ENCODE measurements at places on chromosomes 4 and X.

- no peak for DNase-seq
Observed at GRCh38 chr4:8772499-8773123, 99.0 kb downstream of the HMX1 start.

DNA sequence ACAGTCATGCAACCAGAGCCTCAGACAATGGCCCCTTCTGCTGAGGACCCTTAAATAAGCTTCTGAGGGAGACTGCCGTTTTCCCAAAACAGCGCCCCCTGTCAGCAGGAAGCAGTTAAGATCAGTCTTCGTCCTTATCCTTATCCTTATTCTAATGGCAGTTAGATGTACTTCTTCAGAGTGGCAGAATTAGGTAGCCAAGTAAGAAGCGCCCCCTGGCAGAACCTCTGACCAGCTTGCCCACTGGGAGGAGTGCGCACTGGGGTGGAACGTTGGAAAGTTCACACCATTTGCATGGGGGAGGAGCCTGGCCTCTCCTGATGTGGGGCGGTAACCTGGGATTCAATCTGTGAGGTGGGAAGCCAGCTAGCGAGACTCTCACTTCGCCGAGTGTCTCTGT lies 133.6 kb upstream of the QRFPR start:
- DNase-seq = no peak

DNA sequence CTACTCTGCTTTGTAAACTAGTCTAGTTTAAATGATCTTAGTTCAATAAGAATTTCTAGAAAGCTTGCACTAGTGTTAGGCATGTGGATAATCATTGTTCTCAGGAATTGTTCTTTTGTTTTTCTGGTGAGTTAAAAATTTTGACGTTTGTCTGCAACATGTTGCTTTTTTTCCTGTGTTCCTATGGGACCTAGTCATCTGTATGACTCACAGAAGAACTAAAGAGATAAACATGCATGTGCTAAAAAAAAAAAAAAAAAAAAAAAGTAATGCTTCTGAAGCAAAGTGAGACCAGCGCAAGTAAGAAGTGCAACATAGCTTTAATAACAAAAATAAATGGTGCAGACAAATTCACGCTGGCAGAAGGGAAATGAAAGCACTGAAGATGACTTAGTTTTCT lies 471.2 kb downstream of the IQCM start:
- peak; percentile 86 for DNase-seq

GRCh38 chr4:90544532-90545045 lies 417.4 kb downstream of the CCSER1 start:
- DNase-seq = no peak

DNA sequence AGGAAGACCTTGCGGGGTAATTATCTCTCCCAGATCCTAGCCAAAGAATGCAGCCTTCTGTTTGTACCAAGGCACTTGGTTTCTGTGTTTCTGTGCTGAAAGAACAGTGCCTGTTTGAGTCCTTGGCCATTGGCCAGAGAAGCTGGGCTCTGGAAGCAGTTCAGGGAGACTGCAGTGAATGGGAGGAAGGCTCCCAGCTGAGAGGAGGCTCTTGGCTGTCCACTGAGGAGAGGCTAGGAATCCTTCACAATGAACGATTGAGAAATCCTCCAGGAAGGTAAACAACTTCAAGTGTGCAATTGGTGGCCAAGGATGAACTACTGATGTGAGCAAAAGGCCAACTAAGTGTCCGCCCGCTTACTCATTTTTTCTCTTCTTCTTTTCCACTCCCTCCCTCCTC lies 61.3 kb downstream of the HS3ST1 start:
- no peak for DNase-seq

- DNase-seq = peak; percentile 57
Observed at GRCh38 chr4:144645631-144646522, at the start of gene HHIP. Gene HHIP, plus strand, starts transcription at chr4:144646156. Its CDS starts 520 bp downstream, at chr4:144646676.

DNA sequence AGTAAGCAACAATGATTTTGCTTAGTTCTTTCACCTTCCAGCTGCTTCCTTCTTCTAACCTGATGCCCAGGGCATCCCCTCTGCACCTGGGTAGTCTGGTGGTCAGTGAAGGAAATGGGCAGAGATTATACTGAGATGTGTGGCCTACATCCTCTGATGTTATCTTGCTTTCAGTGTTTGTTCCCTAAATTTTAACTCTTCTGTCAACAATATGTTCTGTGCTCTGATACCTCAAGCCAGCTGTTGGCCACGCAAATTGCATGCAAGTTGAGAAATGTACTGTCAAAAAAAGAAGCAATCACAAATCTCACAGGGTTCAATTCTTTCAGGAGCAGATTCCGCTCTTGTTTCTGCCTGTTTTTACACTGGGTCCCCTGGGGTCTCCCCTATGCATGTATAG lies 73.8 kb downstream of the FBXW7 start:
- DNase-seq = peak; percentile 41

DNA sequence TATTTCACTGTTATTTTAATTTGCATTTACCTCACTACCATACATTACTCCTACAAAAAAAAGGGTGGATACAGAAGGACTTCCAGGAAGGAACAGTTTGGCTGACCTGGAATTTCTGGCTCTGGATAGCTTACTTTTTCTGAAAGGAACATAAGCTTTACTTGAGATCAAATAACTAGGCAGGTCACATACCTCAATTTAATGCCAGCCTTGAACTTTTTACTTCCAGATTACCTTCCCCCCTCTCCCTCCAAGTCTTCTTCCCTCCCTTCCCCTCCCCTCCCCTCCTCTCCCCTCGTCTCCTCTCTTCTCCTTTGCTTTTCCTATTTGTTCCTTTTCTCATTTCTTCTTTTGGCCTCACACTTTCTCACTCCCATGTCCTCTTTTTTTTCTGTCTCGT lies 659.2 kb upstream of the AADAT start:
- DNase-seq = no peak

DNA sequence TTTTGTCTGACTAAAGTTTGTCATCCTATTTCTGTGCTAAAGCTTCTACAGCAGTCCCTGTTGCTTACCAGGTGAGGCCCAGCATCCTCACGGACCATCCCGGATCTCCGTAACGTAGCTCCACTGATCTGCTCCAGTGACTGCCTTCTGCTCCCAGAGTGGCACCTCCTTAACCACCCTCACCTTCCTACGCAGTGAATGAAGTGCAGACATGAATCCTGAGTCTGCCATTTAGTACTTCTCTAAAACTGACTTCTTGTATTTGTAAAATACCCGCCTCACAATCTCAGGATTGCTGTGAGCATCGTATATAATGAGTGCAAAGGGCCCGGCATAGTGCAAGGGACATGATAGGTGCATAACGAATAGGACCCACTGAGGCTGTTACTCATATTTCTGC lies 27.7 kb upstream of the ACSL1 start:
- no peak for DNase-seq

DNA sequence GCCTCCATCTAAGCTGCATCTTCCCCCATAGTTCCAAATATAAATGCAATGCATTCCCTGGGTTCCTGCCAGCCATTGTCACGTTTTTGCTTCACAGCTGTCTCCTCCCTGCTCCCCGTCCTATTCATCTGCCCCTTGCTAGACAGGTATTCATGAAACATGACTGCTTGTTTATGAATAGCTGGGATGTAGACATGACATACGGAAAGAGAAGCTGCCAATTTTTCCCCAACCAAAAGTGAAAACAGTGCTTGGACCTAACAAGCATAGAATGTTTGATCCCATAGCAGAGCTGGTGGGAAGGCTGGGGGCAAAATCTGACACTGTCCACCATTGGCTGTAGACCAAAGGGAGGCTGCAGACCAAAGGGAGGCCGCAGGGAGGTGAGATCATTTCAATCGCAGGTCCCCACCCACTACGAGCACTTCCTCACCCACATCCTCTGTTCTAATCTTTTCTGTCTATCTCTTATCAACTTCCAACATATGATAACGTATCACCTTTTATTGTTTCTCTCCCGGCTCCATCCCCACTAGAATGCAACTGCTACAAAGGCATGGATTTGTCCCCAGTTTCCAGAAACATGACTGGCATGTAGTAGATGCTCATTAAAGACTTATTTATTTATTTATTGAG lies 8.5 kb upstream of the GYG2 start:
- no peak for DNase-seq

GRCh38 chr4:97468272-97468671 lies 675.0 kb downstream of the STPG2 start:
- no peak for DNase-seq

GRCh38 chrX:13090339-13091110 lies 46.1 kb upstream of the FAM9C start:
- no peak for DNase-seq

GRCh38 chr4:11480683-11481082 lies 52.0 kb upstream of the HS3ST1 start:
- DNase-seq = peak; percentile 54

- no peak for DNase-seq
Observed at GRCh38 chr4:35461931-35462659, 782.2 kb downstream of the ARAP2 start.

DNA sequence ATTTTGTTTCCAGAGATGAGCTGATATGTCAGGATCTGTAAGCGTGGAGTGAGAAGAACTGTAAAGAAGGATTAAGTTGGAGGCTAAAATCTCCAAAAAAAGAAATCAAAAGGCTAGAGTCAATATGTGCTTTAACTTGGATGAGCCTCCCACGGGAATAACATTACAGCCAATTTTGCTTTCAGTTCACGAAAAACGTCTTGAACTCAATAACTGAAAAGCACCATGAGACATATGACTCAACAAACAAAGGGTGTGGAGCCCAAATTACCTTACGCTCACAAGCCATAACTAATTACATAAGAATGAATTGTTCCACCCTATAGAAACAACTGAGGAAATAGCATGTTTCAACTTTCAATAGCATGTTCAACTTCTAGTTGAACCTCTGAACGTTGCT lies 22.3 kb downstream of the TMPRSS11D start:
- peak; percentile 23 for DNase-seq

All from LHCN-M2 (cell line).